ENCODE measurements at places on chromosomes 4 and X.

GRCh38 chrX:40154853-40155588, 57.3 kb upstream of the BCOR start:
- DNase-seq = peak; percentile 77

GRCh38 chr4:176758731-176759130, 34.0 kb downstream of the VEGFC start:
- no peak for DNase-seq

- no peak for DNase-seq
Observed at GRCh38 chr4:2132438-2132837, 73.3 kb downstream of the NAT8L start.

GRCh38 chr4:2792711-2793585, at the start of gene SH3BP2:
SH3BP2 (plus strand) TSS chr4:2793085; CDS start chr4:2820618, 27,533 bp downstream.
- DNase-seq = peak; percentile 66

GRCh38 chr4:88517825-88518224, 5.8 kb downstream of the PYURF start:
- DNase-seq = no peak

DNA sequence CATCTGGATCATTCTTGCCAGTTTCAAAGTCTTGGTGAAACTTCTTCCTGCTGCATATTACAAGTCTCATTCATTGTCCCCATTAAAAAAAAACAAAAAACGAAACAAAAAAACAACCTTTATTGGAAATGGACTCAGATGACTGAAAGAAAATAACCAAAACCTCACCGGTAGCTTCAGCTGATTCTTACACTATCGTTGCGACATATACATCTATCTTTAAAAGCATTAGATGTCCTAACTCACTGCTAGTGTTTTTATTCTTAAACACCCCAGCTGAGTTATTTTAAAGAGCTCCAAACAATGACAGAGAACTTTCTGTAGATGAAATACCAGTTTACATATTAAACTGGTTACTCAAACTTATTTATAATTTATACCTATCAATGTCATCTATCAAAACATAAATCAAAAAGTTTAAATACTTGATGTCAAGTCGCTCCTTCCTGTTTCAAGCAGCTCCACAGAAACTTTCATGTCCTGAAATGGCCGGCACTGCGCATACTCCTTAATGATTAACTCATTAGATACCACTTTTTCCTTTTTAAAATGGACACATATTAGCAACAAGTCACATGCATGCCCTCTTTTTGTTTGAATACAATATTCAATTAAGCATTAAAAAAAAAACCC, 87.2 kb downstream of the HPRT1 start:
- DNase-seq = no peak

- DNase-seq = no peak
Observed at GRCh38 chrX:66676413-66676812, 37.5 kb upstream of the EDA2R start.

GRCh38 chr4:27807207-27807606, 946.6 kb downstream of the STIM2 start:
- no peak for DNase-seq

DNA sequence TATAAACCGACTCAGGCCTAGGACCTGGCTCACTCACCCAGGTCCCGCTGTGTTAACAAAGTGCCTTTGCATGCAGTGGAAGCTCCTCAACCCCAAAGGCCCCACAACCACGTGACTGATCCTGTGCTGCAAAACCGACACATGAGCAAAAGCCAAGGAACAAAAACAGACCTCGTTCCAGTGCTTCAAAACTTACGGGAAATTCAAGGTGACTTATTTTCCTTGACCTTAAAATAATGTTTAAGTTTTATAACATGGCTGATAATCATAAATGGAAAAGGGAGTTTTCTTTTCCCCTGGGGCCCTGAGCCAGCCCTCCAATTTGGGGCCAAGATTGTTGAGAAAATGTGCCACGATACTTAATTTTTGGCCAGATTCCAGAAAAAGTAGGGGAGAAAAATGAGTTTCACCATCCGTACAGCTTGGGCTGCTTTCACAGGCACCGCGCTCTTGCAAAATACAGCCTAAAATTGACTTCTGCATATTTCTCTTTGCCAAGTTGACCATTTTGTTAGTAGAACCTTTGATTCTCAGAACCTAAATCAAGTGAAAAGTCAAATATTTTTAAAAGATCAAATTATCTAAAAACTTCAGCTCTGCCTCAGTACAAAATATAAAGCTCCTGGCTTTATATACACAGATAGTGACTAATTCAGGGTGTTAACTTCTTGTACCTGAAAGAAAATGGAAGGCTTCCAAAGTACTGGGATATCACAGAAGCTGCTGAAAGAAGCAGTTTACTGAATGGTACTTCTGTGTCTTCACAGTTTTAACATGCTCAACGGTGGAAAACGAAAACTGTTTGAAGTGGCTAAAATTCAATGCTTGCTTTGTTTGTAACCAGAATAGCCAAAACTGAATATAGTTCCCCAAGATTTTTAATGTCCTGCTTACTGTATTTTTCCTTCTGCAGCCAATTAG, 93.8 kb downstream of the APBB2 start:
- DNase-seq = no peak

DNA sequence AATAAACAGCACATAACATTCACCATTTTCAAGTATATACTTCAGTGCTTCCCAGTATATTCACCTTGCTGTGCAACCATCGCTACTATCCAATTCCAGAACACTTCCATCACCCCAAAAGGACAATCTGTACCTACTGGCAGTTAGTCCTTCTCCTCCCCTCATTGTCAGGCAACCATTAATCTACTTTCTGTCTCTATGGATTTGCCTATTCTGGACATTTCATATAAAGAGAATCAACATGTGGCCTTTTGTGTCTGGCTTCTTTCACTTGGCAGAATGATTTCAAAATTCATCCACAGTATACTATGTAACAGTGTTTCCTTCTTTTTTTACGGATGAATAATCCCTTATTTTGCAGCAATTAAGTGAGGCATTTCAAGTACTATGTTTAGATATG, 189.4 kb downstream of the FBXW7 start:
- DNase-seq = no peak

GRCh38 chr4:157961229-157961990, 211.4 kb downstream of the GASK1B start:
- no peak for DNase-seq

DNA sequence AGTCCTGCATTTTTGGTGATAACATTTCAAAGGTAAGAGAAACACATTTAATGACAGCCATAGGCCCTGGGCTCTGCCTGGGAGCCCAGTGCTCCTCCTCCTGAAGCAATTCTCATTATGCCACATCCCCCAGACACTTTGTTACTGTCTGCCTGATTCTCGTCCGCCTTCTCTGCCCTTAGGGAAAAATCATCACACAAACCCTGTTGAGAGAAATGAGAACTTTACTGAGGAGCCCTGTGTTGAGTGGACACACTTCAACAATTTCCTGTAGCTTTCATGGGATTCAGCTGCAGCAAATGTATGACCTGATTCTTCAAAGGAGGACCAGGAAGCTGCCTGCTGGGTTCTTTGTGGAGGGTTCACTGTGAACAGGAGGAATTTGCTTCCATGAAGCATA, 566.5 kb upstream of the FRG1 start:
- DNase-seq = no peak

DNA sequence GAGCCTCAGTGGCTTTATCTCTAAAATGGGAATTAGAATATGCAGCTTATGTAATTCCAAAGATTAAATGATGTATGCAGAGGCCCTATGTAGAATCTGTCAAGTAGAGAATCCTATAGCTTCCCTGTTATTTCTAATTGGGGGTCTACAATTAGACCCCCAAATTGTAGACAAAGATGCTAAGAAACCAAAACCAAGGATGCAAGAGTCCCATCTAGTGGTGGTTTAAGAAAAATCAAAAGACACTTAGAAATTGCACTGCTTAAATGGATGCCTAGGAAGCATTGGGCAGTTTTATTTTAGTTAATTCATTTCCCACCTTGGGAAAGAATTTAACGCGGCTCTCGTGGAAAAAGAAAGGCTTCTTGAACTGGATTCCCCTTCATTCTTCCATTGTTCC, 115.2 kb downstream of the GABRA2 start:
- no peak for DNase-seq

DNA sequence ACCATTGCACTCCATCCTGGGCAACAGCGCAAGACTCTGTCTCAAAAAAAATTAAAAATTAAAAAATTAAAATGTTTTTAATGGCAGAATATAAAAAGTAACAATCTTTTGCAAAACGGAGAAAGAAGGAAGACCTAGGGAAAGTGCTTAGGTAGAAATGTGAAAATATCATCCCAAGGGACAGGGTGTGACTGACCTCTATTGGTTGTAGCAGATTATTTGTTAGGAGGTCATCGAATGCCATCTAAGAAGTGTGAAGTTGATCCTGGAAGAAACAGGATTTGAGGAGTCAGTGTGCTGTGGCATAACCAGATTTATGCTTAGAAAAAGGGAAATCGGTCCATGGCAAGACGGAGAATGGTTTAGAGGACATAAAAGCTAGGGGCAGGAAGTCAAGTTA, 18.1 kb upstream of the C4orf36 start:
- DNase-seq = no peak

DNA sequence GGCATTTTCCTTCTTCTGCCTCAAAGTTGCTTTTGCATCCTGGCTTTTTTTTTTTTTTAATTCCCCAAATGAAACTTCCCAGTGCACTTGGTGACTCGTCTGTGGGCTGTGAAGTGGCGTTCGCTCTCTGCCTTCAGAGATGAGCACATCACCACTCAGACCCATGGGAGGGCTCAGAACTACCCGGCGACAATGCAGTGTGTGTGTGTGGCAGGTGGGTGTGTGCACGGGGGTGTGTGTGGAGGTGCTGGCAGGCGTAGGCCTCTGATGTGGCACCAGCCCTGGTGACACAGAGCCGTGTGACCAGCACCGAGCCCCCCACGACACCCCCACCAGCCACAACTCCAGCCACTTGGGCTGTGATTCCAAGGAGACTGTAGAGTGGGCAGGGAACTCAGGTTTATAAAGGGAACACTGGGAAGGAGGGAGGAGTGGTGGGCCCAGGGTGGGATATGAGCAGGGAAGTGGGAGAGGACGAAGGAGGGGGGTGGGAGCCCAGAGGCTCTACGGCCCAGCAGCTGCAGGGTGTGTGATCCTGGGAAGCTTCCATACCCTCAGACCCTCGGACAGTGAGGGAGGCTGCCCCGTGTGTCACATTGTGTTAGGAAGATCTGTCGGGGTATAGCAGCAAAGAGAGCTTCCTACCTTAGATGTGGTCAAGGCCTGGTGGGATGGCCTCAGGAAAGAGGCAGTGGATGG, 6.0 kb upstream of the WFS1 start:
- no peak for DNase-seq

- DNase-seq = peak; percentile 31
Observed at GRCh38 chr4:44927399-44928380, 201.3 kb upstream of the GNPDA2 start.

- no peak for DNase-seq
Observed at GRCh38 chrX:8374041-8374825, 90.4 kb upstream of the VCX3B start.

DNA sequence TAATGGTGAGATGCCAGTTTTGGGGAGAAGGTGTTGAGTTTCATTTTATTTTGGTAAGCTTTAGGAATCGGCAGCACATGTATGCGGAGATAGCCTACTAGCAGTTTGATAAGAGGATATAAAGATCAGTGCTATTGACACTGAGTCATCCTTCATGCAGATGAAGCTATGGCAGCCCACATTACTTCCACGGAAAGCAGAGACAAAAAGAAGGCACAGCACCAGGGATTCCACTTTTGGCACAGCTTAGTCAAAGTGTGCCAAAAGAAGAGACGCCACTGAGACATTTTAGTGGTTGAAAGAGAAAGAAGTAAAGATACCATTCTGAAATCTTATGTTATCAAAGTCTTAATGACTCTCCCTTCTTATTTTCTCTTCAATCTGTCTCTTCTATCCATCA, 103.8 kb downstream of the GABRB1 start:
- no peak for DNase-seq

DNA sequence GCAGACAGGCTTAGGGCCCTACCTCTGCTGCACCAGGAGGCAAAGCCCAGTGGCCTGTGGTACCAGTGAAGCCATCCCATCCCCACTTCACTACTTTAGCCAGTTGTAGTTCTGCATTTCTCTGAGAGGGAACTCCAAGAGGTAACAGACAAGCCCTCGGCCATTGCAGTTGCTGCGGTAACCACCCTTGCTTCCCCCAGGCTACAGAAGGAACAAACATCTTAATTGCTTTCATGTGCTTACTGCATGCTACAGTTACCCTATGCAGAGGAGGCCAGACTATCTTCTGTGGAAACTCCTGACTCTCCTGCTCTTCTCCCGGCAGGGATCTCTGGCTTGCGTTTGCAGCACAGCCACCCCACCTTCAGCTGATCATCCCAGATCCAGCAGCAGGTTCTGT, 67.8 kb downstream of the SPIN4 start:
- DNase-seq = no peak

- DNase-seq = no peak
Observed at GRCh38 chr4:27397886-27398285, 537.2 kb downstream of the STIM2 start.

DNA sequence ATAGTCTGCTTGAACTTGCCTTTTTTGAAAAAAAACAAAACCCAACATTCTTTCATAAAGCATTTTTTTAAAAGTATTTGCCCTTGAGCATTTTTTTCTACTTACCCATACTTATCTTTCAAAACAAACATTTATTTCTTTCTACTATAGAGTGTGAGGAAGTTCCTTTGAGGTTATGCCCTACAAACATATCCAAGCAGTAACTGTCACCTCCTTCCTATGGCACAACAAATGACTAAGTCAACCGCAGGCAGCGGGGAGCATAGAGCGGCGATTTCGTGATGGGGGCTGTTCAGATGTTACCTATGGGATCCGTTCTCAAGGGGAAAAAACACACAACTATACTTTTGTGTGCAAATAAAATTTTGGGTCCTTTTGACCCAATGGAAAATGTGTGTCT, 19.4 kb downstream of the SPRY1 start:
- no peak for DNase-seq

GRCh38 chr4:27272217-27272616, 411.6 kb downstream of the STIM2 start:
- peak; percentile 30 for DNase-seq

GRCh38 chr4:2662598-2662997, 93.5 kb downstream of the TNIP2 start:
- no peak for DNase-seq

- no peak for DNase-seq
Observed at GRCh38 chrX:15214588-15214987, 55.3 kb downstream of the ASB9 start.

GRCh38 chr4:5757536-5757935, 46.5 kb downstream of the EVC start:
- DNase-seq = no peak

DNA sequence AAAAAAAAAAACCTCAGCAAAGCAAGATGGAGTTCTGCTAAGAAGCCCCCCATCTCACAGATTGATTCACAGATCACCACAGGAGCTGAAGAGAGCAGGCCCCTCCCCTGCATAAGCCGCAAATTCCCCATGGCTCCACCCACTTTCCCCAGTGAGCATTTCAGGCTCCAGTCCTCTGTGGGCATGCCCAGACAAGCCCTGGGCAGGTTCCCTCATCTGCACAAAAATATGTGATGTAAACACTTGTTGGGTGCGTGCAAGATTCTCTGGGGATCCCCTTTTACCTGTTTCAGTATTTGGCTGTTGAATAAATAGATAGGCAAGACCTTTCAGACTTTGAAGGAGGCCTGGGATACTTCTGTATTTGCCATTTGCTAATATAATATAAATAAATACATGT, 514.3 kb downstream of the PCDH7 start:
- DNase-seq = no peak

Data from NCI-H146 (cell line).